GM12892 (cell line): ENCODE measurements at places on chromosomes 12 and 14.

GRCh38 chr12:109664402-109664801 lies 49.2 kb upstream of the FAM222A start:
- DNase-seq: no peak

- DNase-seq: no peak
Observed at GRCh38 chr14:38208618-38209562, 1.2 kb downstream of the SSTR1 start.

DNA sequence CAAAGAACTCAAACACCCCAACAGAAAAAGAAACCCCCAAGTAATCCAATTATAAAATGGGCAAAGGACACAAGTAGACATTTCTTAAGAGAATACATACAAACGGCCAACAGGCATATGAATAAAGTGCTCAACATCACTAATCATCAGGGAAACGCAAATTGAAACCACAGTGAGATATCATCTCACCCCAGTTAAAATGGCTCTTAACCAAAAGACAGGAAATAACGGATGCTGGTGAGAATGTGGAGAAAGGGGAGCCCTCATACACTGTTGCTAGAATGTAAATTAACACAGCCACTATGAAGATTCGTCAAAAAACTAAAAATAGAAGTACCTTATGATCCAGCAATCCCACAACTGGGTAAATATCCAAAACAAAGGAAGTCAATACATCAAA lies 52.4 kb downstream of the CLMN start:
- no peak for DNase-seq

DNA sequence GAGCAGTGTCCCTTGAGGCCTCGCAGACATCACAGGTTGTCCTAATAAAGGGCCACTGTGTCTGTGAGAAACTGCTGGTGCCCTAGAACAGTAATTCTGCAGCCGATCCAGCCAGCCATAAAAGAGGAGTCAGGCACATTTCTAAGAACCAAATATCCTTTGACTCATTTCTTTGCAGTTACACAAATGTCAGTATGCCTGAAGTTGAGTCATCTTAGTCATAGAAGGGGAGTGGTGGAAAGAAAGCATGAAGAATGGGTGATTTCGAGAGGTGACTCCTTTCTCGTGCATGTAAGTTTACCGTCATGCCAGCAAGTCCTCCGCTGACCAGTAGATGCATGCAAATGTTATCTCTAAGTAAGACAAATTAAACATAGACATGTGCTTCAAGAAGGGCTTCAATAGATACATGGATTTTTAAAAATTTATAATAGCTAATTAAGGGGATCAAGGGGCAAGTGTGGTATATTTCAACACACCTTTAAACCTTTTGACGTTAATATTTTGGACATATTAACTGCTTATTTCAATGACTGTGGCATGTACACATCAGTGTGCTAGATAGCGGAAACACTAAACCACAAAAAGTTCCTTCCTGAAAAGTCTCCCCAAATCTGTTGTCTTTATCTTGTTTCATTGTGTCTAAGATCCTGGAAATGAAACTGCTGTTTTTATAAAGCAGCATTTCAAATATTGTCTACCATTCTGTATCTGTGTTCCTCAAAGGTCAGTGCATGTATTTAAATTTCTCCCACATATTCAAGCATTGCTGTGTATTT lies 497.4 kb downstream of the NPAS3 start:
- no peak for DNase-seq

DNA sequence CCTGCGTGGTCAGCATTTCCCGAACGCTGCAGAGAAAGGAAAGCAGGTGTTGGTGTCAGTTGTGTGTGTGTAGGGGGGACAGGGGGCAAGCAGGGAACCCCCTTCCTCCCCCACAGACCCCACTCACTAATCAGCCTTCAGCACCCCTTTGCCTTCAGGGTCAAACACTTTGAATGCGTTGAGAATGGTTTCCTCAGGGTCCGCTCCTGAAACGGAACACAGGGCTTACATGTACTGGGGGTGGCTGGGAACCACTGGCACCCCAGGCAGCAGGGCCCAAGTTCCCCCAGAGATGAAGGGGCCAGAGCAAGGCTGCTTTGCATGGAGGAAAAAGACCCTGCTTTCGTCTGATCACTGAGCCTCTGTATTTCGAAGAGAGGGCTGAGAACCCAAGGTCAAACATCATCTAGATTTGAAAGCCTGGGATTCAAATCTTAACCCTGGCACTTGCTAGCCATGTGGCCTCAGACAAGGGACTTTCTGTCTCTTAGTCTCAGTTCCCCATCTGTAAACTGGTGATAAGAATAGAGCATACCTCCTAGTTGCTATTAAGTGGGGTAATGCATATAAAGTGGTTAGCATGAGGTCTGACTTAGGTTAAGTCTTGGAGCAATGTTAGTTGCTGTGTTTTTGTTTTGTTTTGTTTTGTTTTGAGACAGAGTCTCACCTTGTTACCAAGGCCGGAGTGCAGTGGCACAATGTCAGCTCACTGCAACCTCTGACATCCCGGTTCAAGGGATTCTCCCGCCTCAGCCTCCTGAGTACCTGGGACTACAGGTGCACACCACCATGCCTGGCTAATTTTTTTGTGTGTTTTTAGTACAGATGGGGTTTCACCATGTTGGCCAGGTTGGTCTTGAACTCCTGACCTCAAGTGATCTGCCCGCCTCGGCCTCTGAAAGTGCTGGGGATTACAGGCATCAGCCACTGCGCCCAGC lies 7.0 kb downstream of the MYL2 start:
- no peak for DNase-seq

DNA sequence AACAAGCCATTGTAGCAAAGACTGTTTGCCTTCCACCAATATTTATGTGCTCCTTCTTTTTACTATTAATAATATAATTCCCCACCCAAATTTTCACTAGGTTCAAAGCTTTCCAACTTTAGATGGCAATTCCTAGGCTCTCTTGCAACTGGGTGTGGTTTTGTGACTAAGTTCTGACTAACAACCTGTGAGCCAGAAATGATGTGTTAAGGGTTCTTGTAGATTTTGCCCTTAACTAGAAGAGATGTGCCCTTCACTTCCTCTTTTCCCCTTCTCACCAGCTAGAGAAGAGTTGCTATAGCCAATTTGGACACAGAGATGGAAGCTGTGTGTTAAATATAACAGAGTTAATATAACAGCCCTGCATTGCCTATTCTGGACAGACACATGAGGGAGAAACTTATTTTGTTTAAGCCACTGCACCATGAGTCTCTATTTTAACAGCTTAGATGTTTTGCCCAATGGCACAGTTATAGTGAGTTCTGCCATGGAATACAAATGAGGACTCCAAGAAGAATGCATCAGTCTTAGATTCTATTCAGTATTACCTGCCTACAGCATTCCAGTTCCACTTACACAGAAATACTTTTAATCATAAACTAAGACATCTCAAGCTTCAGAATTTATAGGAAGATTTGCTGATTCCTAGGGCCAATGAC lies 216.2 kb downstream of the DUSP6 start:
- DNase-seq: no peak

DNA sequence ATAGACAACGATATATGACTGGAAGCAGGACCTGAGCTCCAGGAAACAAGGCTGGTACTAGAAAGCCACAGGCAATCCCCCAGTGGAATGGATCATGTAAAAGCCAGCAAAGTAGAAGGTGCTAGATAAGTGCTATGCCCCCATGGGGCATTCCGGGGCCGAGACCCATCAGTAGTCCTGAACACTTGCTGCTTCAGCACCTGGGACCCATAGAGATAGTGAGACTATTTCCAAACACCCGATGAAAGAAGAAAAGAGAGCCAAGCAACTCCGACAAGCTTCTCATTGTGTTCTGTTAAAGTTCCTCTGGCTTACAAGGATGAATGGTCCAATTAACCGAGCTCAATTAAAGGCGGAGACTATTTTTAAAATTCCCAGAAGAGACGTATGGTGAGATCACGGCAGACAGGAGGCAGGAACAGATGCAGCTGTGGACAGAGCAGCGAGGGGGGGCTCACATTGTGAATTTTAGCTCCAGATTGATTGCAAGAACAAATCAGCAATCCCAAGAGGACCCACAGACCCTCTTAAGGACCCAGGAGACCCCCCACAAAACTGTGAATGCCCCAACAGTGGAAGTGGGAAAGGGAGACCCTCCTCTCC lies 142.5 kb upstream of the OVCH1 start:
- DNase-seq: no peak

DNA sequence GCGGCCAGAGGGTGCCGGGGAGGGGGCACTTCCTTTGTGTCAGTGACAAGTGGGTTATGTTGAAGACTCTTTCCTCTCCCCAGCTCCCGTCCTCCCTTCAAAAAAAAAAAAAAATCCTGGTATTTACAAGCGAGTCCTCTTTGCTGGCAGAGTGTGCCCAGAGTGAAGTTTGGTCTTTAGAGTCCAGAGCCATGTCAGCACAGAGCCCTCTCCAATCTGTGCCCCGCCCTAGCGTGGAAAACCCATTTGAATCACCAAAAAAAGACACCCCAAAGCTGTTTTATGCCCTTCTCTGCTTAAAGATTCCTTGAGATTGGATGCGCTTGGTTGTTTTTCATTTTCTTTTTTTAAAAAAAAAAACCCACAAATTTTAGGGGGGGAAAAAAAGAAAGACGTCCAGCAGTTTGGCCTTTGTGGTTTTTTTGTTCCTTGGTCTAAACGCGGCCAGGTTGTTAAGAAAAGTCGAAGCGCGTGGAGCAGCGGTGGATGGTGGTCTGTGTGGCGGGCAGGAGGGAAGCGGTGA lies 3.3 kb downstream of the NKX2-1 start:
- no peak for DNase-seq

DNA sequence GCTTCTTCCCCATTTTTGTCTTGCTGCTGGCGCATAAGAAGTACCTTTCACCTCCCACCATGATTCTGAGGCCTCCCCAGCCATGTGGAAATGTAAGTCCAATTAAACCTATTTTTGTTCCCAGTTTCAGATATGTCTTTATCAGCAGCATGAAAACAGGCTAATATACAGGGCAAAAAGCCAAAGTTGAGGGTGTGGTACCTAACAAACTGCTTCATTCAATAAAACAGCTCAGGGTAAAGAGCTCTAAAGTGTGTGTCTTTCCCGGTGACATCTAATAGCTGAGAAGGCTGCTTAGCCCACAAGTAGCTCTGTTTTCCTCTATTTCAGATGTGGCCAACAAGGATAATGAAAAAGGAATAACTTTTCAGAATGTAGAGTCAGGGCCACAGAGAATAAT lies 76.7 kb upstream of the SLC8A3 start:
- DNase-seq: no peak

DNA sequence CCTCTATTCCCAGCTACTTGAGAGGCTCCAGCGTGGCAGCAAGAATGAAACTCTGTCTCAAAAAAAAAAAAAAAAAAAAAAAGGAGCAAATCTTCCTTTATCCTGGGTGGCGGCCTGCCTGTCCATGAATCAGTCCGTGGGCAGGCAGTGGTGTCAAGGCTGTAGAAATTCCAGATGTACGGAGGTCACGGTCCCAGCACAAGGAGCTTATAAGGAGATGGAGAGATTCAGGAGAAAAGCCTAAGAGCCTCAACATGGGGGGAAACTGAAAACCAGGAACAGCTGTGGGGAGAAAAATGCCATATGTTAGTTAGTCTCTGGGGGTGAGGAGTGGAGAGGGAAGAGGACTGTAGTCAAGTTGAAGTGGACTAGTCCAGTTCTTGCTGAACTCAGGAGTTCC lies 130.5 kb upstream of the CRY1 start:
- DNase-seq: no peak

DNA sequence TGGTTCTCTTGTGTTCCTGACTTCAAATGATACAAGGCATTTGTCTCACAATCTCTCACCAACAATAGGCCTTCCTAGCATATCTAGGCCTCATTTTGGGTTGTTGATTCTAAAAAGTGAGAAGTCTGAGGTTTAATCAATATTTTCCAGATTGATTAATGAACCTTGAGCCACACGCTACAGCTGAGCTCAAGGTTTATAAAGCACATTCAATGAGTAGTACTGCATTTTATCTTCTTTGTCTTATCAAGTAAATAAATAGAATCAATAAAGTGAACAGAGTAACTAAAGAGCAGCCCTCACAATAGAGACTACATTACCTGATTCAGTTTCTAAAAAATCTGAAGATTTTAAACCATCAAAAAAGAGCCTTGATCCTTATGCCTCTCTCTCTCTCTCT lies 407.5 kb upstream of the CLEC14A start:
- no peak for DNase-seq

DNA sequence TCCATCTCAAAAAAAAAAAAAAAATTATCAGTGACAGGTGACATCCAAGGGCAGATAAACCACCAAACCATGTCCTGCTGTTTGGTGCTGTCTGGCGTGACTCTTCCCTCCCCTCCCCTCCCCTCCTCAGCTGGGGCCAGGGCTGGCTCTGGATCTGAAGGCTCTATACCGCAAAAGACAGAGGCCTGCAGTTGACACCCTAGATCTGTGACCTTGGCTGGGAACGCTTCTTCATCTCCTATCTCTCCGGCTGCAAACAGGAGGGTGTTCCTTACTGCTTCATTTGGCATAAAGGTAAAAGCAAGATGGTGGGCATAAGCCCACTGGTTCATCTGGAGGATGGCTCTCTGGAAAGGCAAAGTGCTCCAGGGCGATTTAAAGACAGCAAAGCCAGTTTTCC lies 126.8 kb upstream of the PRMT8 start:
- DNase-seq: no peak

DNA sequence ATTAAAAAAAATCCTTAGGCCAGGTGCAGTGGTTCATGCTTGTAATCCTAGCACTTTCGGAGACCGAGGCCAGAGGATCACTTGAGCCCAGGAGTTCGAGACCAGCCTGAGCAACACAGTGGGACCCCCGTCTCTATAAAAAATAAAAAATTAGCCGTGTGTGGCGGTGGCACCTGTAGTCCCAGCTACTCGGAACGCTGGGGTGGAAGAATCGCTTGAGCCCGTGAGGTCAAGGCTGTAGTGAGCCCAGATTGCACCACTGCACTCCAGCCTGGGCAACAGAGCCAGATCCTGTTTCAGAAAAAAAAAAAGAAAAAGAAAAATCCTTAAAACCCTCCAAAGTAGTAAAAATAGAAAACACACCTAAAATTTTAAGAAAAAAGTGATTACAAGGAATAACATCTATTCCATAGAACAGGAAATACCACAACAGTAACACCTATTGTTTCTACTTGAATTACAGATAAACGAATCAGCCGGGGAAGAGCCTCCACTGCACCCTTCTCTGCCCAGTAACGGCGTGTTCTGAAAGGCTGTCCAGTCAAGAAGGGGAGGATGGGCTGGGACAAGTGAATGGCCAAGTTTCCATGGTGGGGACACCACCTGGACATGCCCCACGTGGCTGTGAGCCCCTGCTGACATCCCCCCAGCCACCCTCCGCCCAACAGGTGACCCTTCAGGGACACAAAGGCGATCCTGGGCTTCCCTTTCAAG lies 17.8 kb downstream of the POLE start:
- no peak for DNase-seq

DNA sequence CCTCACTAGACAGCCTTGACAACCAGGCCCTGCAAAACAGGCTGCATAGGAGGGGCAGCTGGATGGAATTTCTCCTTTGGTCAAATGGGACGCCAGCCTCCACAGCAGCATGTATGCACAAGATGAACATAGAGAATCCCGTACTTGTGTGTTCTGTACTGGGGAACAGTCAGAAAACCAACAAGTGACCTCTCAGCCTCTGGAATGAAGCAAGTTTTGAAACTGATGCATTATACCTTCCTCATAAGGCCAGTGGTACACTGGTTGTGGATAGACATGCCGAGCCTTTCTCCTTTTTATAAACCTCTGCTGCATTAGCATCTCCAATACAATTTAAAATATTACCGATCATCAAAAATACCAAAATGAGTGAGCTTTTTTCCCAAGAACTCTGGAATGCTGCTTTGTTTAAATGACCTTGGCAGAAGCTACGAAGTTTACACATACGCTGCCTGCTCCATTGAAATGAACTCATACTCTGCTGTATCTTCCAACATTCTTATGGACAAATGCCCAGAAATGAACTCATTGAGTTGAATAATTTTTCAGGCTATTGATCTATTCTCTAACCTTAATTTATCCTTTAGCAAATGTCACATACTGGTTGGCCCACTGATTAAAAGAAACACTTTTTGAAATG lies 47.6 kb upstream of the FERMT2 start:
- DNase-seq: no peak
